ENCODE measurements at places on chromosomes 7 and 10.

DNA sequence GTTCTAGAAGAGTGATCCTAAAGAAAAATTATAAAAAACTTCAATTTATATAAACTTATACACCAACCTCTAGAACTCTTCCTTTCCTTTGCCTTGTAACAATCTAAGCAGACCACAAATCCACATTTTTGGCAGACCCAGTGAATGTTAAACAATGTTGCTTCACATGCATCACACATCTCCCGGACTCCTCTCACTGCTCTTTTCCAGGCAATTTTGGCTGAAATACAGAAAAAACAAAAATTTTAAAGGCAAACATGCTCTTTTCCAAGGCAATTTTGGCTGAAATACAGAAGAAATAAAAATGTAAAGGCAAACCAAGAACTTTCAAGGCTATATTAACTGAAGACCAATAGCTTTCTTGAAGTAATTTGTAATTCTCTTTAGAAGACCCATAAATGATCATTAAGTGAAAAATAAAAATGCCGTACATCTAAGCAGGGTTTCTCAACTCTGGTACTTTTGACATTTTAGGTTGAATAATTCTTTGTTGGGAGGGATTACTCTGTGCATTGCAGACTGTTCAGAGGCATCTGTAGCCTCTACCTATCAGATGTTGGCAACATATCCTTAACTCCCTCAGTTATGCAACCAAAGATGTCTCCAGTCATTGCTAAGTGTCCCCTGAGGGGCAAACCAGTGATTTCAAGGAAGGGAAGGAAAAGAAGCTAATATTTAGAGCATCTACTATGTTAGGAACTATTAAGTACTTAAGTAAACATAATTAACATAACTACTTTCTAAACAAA lies 64.4 kb downstream of the NRBF2 start:
- DNase-seq = no peak

GRCh38 chr7:2009541-2010001 lies 223.2 kb downstream of the MAD1L1 start:
- DNase-seq = no peak

DNA sequence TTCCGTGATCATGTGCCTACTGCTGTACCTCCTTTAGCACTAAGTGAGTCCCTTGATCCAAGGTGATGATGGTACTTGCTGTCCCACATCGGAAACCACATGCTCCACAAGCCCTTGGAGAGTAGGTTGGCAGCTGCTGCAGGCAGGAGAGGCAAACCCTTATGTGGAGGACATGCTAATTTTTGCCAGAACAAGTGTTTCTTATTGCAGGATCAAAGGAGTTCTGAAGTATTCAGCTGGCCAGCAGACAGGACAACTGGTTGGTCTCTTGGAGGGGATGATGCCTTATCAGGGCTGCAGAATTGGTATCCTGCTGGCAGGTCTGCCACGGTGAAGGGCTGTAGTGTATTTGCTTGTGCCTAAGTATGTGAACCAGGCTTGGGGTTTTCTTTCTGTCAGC lies 36.8 kb downstream of the NACAD start:
- no peak for DNase-seq

GRCh38 chr10:30172673-30173072 lies 113.3 kb upstream of the JCAD start:
- no peak for DNase-seq
